Endothelial cell (in vitro differentiated cells): ENCODE measurements at places on chromosomes 1 and 21. TPM values are rescaled to one million over a fixed set of nuclear protein-coding genes. Genes with fewer than 3 reads are reported as not detected.

GRCh38 chr1:161706113-161706481 lies 932 bp upstream of the FCRLA start:
- no peak for DNase-seq

Gene YY1AP1
- total RNA-seq = 42.3 TPM

Gene S100A16
- 363 TPM for total RNA-seq

DNA sequence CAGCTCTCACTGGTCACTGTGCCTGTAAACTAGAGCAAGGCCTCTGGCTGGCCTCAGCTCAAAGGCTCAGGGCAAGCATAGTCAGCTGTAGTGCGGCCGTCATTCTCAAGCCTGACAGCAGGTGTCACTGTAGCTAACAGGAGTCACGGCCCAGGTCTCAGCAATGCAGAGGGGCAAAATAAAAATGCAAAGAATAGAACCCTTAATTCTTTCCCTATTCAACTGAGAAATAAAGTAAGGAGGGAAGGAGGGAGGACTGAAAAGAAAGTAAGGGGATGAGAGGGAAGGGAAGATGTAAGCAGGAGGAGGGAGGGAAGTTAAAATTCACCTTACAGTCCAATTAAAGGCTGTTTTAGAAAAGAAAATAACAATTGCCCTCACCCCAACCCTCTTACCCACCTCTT lies 106.1 kb downstream of the KIAA0319L start:
- peak; percentile 87 for DNase-seq

- no peak for DNase-seq
Measured at GRCh38 chr1:228493141-228494043, 6.2 kb downstream of the RNF187 start.

- no peak for DNase-seq
Measured at GRCh38 chr1:59072583-59072947, 224.3 kb upstream of the FGGY start.

DNA sequence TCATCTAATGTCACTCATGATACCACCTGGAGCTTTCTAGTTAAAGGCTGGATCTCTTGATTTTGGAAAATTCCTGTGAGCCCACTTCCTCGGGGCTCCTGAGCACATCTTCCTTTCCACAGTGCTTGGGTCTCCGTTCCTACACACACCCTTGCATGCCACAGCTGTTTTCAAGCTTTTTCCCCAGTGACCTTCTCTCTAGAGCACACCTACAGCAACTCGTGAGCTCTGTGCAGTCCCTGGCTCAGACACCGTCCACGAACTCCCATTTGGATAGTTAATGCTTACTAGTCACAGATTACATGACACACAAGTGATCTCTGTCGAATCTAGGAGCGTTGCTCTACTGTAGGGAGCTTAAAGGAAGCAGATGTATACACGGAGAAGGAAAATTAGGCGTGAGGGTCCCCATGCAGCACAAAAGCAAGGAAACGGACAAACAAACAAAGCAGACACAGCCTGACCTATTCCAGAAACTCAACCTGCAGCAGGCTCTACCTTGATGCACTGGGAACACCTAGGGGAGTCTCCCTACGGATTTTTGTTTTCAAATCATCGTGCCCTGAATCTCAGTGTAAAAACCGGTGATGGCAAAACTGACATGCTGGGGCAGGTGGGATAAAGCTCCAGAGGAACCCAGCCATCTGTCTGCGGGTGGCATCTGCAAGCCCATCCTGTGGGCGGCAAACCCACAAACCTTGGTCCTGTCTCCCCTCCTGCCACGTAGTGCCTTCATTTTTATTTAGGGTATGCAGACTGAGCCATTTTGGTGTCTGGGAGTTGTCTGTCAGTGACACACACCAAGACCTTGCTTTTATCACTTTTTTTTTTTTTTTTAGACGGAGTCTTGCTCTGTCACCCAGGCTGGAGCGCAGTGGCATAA lies 177.8 kb downstream of the RUNX1 start:
- no peak for DNase-seq

- DNase-seq = peak; percentile 98
Measured at GRCh38 chr1:212791676-212792395, at the start of the genes NSL1 and TATDN3. NSL1 (minus strand) TSS chr1:212791777; CDS start chr1:212791763, 14 bp downstream. TATDN3 (plus strand) TSS chr1:212791894; CDS start chr1:212791922, 28 bp downstream.

DNA sequence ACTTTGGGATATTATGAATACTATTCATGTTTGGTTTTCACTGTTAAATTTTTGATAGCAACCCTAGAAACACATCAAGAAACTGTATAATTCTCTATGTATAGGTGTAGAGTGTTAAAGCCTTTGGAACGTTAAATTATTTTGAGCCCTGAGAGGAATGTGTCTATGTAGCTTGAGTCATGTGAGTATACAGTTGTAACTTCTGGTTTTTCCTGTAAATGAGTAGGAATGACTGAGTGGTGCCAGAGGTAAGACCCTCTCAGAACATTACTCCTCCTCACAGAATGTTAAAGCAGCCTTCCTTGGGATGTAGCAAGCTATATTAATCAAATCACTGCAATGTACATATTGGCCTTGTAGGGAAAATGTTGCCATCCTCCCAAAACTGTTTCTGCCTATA lies 69.0 kb downstream of the C1orf21 start:
- no peak for DNase-seq

Gene BLACAT1
- total RNA-seq = 2.2 TPM

GRCh38 chr1:243230914-243231313 lies 24.2 kb downstream of the CEP170 start:
- no peak for DNase-seq

- DNase-seq = no peak
Measured at GRCh38 chr1:53143527-53143926, 1.1 kb upstream of the SLC1A7 start.

DNA sequence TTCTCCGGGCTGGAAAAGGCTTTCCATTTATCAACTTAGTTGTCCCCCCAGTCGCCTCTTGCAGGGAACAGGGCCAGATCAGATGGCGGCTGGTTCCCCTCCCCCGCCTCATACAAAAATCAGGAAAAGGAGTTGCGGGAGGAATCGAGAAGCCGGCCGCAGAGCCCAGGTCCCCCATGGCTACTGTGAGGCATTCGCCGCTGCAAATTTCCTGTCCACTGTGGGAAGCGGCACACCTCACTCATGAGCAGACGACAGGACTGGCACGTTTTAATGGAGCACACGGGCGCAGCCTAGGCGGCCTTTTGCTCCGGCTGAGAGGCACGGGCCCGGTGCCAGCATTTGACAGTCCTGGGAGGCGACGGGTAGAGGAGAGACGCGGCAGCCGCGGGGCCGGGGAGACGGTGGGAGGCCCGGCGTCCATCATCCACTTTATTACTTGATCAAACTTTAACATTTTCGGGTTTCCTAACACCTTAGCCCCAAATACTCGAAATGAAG lies 1.1 kb downstream of the GNG4 start:
- DNase-seq = no peak

GRCh38 chr1:26021647-26022403 lies at the start of gene EXTL1:
EXTL1 (plus strand) TSS chr1:26021775; CDS start chr1:26022647, 872 bp downstream.
- DNase-seq = peak; percentile 57

DNA sequence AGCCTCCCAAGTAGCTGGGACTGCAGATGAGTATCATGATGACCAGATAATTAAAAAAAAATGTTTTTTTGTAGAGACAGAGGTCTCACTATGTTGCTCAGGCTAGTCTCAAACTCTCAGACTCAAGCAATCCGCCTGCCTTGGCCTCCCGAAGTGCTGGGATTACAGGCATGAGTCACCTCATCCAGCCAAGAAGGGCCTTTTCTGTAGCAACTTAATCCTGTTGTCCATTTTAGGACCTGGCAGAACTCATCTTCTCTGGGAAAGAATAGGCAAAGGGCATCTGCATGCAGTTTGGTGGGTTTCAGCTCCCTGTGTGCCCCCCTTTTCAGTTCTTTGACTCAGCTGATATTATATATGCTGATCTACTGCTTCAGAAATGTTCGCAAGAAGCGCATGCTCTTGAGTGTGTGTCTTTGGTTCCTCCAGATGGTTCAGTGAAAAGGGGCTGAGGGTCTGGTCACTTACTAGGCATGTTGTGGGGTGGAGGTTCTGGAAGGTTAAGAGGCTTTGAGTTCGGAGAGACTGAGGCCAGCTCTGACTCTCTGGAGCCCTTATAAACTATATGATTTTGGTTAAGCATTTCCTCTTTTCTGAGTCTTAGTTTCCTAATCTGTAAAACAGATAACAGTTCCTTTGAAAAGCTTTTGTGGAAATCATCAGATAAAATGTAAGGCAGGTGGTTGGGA lies 19.4 kb upstream of the SRSF4 start:
- no peak for DNase-seq

Gene CFAP74
- not detected for total RNA-seq

Gene STIL
- 12.1 TPM for total RNA-seq

- DNase-seq = no peak
Measured at GRCh38 chr1:223231011-223231572, 88.0 kb upstream of the TLR5 start.

GRCh38 chr1:169456029-169456428 lies 28.8 kb upstream of the CCDC181 start:
- DNase-seq = no peak
